ENCODE measurements at places on chromosomes 4 and X.

DNA sequence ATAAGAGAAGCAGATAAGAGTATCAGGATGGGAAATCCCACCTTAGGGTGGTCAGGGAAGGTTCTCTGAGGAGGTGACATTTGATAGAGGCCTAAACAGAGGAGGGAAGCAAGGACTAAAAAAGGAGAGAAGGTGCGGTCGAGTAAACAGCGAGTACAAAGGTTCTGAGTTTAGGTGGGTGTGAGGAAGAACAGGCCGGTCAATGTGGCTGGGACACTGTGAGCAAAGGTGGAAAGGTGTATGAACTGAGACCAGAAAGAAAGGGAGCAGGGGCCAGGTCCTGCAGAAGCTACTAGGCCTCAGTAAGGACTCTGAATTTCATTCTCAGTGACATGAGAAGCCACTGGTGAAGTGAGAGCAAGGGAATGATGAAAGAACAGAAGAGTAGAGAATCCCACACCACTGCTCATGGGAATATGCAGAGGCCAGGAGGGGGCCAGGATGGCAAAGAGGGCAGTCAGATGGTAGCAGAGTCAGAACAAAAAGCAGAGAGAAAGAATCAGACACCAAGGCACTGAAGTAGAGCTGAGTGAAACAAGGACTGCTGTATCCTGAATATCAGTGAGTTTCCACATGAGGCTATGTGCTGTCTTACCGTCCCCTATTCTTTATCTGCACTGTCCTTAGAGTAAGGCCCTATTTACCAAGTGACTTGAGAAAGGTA, 18.0 kb downstream of the PRSS48 start:
- DNase-seq, result no peak

- DNase-seq, result no peak
These were observed 325.4 kb downstream of the PCDH10 start for GRCh38 chr4:133474501-133474900.

DNA sequence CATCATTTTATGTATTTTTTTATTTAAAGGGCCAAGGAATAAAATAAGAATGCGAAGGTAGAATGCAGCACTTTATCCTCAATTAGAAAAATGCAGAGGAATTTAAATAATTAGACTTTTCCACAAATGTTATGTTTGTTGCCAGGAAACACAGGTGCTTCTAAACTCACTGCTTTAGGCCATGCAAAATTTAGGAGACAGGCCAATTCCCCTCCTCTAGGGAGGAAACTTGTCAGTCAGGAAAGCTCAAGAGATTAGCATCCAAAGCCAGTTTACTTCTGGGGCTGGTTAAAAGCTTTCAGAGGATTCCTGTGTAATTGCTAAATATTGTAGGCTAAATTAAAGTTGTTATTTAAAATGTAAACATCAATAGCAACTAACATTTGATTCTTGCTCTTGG, 124.5 kb downstream of the DMD start:
- DNase-seq, result no peak

DNA sequence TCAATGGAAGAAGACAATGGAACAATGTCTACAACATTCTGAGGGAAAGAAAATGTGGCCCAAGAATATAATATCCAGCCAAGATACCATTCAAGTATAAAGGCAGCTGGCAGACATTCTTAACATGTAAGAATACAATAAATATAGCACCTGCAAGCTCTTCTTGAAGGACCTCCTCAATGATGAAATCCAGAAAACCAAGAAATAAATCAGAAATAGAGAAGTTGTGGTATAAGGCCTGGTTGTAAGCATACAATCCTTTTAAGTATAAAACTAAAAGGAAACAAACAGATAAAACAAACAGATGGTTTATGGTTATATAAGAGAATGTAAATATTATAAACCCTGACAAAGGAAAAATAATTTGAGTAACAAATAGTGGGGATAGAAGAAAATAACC, 33.4 kb downstream of the SYTL4 start:
- no peak for DNase-seq
